DMS53 (cell line): ENCODE measurements at places on chromosomes 12 and 14.

DNA sequence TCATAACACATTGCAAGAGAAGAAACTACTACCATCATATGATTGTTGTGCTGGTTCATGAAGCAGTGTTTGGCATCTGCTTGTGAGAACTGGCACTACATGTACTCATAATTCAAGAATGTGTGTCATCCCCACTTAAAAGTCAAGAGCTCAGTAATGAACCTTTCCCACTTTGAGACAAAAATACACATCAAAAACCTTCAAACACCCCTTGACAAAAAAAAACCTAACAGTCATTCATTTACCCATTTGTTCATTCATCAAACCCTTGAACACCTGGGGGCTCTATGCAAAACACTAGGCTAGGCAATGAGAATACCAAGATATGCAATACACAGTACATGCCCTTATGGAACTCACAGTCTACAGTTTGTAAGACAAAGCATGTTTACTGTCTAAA is 40.0 kb downstream of the KIF21A start:
- peak; percentile 62 for DNase-seq

DNA sequence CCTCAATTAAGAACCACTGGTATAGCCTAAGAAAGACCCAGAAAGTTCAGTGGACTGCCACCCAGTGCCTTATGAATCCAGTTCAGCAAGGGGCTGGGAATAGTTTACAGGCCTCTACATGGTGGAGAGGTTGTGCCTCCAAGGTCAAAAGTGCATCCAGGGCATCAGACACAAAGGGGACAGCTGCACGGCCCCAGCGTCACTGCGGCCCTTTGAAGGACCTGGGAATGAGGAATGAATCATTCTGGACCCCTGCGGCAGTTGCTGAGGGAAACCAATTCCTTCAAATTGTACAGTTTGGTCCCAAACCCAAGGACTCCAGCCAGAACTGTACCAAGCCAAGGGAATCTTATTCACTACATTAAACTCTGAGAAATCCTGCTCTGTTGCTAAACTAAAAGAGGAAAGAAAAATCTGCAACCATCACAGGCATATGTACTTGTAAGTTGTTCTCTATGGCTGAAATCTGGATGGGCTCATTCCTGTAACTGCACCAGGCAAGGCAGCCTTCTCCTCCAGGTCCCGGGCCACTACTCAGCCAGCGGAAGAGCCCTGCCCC is 10.9 kb upstream of the NGB start:
- DNase-seq = no peak

GRCh38 chr12:57586128-57586527 is 4.9 kb upstream of the PIP4K2C start:
- no peak for DNase-seq

DNA sequence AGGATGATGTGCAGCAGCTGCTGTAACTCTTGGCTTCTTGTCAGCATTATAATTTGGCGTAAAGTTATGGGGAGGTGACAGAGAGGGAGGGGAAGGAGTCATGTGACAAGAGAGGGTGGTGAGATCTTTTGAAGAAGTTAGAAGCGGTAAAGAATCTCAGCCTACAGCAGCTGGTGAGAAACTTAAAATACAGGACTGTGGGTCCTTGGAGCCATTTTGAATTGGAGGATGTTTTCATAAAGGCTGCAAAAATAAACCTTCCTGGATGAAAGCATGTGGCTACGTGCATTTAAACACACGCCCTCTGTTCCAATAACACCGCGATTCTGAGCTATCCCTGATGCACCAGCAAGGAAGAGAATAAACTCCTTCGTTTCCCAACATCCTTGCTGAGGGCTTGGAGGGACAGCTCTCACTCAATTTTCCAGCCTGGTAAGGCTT is 133.7 kb downstream of the TMEM30B start:
- no peak for DNase-seq

DNA sequence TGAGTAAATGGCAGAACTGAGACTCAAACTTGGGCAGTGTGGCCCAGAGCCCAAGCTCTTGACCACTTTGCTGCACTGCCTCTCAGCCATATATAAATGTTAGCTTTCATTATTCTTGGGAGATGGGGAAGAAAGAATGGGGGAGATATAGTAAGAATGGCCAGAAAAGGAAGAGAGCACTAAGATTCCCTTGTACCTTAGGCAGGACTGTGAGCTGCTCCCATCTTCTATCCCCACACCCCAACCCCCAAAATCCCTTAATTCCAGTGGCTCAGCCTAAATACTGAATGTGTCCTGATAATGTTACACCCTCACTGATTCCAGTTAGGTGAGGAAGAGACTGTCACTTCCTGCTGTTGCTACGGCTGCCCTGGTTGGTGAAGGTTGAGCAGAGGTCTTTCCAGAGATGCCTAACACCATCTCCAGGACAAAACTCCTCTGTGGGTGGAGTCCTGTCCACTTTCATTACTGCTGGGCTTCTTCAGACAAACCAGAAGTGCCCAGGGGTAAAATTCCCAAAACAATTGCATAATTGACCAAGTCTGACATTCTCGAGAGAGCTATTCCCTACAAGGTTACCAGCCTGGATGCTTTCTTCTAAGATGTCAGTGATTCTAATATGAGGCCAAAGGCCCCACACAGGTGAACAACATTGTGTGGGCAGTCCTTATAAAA is 51.8 kb downstream of the GNG2 start:
- no peak for DNase-seq

- no peak for DNase-seq
Observed at GRCh38 chr12:124761871-124762270, 101.8 kb downstream of the SCARB1 start.

- DNase-seq = no peak
Observed at GRCh38 chr14:104405360-104406226, 174.0 kb upstream of the C14orf180 start.

- peak; percentile 51 for DNase-seq
Observed at GRCh38 chr12:46523863-46524770, 151.5 kb upstream of the SLC38A2 start.

DNA sequence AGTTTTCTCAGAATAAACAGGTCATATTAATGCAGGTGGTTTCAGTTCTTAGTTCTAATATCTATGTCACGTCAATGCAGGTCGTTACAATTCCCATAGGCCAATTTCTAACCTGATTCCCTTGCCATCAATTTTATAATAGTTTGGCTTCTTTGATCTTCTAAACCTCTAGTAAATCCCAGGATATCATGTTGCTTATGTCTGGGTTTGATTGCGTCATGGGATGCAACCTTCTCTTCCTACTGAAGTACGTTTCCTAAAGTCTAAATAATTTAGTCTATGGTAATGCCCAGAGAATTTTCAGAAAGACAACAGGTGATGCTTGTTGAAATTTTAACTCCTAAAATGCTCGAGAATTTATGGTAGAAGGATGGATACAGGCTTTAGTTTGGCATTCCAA is 19.2 kb downstream of the TAS2R7 start:
- no peak for DNase-seq

DNA sequence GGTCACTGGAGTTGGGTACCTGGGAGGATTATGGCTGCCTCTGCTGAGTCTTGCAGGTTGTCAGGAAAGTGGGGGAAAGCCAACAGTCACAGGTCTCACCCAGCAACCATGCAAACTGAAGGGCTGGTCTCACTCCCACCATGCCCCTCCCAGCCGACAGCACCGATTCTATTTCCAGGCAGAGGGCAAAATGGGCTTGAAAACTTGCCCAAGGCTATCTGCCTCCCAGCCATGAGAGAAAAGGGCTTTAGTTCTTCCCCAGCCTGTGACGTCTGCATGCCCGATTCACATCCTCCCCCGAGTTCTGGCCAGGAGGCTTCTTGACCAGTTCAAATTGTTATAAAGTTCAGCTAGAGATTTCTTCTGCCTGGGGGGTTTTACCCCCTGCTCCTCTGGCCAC is 9.9 kb upstream of the TAS2R30 start:
- no peak for DNase-seq

GRCh38 chr14:38578278-38578681 is 322.4 kb upstream of the CLEC14A start:
- no peak for DNase-seq

GRCh38 chr12:91332302-91332701 is 149.7 kb upstream of the DCN start:
- peak; percentile 37 for DNase-seq

GRCh38 chr14:33039311-33039710 is 100.6 kb downstream of the NPAS3 start:
- no peak for DNase-seq

GRCh38 chr12:116783525-116784237 is 45.6 kb downstream of the RNFT2 start:
- DNase-seq = peak; percentile 84

DNA sequence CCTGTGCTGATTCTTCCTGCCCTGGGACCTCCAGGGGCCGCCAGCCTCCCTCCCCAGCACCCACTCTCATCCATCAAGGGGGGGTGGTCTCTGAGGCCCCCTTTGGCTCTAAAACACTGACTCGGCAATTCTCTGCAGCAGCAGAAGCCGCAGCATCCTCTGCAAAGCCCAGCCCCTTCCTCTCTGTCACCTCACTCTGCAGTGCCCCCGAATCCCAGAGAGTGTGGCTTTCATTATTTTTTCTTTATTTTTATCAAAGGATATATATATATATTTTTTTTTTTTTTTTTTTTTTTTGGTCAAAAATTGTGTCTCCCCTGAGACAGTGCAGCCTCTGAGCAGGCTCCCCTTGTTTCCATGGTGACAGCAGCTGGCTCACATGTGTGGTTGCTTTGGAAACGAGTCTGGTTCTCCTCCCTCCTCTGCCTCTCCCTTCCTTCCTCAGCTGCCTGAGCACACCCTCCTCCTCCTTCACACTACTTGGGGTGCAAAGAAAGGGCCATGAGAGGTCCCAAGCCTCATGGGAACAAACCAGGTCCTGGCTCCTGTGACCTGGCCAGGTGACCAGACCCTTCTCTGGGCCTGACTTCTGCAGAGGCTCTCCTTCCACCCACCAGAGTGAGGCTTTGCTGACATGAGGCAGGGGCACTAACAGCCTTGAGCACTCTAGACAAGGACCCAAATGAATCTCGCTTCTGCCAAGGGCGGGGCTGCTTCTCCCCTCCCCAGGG is 100.5 kb downstream of the LRRC74A start:
- peak; percentile 73 for DNase-seq

- DNase-seq = peak; percentile 44
Observed at GRCh38 chr12:117968151-117968789, 520 bp downstream of the KSR2 start.

DNA sequence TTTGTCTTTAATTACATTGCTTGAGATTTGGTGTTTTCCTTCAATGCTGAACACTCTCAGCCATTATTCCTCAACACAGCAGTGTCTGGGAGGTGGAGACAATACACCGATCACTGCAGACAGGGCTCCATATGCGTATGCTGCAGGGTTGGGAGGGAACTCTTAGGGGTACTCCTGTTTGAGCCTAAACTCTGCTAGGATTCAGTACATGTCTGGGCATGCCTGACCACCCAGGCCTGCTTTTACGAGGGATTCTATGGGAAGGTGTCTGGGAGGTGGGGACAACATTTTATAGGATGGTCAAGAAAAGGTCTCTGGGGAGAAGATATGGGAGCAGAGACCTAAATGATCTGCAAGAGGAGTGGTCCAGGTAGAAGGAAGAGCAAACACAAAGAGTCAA is 34.3 kb downstream of the DHRS2 start:
- no peak for DNase-seq

DNA sequence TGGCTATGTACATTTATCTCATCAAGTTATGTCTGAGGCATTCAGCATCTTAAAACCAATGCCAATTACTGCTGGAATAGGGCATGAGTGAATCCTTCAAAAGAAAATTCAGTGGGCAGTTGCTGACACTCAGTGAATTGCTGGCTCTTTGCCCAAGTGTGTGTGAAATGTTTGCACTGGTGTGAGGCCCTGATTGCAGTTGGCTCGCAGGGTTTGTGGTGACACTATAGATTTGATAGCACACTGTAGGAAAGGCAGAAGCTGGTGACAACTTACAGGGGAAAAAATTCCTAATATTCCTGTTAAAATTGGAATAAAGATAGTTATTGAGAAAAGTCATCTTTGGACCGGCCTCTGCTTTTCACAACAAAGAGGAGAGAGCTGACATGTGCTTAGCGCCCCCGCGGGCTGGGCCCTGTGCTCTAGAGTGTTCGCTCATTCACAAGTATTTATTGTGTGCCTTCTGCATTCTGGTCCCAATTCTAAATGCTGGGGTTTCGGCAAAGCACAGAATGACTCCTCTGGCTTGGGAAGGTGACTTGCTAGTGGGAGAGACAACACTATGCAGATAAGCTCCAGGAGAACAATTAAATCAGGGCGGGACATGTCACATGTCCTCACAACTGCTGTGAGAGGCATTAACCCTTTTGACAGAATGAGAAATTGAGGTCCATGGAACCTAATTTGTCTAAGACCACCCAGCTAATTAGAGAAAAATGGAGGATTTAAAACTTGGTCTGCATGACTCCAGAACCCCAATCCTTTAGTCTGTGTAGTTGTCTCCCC is 418.7 kb downstream of the NPAS3 start:
- DNase-seq = peak; percentile 30

GRCh38 chr12:63070709-63071108 is 80.3 kb downstream of the AVPR1A start:
- no peak for DNase-seq

GRCh38 chr14:35133542-35134328 is 11.4 kb downstream of the PRORP start:
- DNase-seq = no peak

GRCh38 chr12:126424696-126425095 is 1359.5 kb downstream of the AACS start:
- no peak for DNase-seq

- DNase-seq = no peak
Observed at GRCh38 chr14:76376409-76376877, 506 bp downstream of the ESRRB start.

GRCh38 chr12:51887476-51888315 is at the start of gene ANKRD33:
TSS of gene ANKRD33 (plus strand) at chr12:51888103. CDS start at chr12:51888187, 84 bp downstream.
- DNase-seq = peak; percentile 79

GRCh38 chr12:41621291-41621690 is 433.2 kb downstream of the PDZRN4 start:
- DNase-seq = peak; percentile 56

GRCh38 chr12:54394281-54394719 is 9.8 kb upstream of the ZNF385A start:
- peak; percentile 85 for DNase-seq

- no peak for DNase-seq
Observed at GRCh38 chr12:108215458-108215857, 86.4 kb downstream of the WSCD2 start.

GRCh38 chr14:103065861-103066260 is 8.5 kb upstream of the CDC42BPB start:
- DNase-seq = no peak

DNA sequence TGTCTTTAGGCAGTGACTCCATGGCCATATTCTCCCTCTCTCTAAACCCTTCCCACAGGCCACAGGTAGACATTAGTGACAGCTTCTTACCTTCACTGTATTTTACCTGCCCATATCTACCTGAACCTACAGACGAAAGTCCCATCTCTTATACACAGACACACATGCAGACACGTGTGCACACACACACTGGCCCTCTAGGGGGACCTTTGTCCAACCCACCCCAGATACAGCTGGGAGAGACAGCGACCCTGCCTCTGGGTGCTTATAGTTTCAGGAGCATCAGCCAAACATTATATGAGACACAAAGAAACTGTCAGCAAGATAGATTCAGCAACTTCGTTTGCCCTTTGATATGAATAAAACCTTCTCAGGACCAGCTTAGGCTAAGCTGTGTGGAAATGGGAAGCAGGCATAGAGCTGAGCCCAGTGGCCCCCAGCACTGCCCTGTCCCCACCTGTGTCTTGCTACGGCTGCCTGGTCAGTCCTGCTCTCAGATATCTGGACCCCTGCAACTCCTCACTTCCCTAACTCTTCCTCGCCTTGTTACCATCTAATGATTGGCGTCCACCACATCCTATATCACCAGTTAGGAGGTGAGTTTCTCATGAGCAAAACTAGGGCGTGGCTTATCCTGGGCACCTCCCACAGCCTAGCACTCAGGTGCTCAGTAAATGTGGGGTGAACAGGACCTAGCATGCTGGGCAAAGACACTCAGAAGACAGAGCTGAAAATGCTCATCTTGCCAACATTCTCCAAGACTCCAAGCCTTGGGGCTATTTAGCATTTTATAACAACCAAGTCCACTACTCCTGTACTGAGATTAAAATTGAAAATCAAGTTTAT is 12.0 kb upstream of the CD9 start:
- DNase-seq = no peak
